Parietal lobe (tissue), 2 donors: ENCODE measurements at places on chromosomes 2 and 18. TPM values are rescaled to one million over a fixed set of nuclear protein-coding genes. Genes with fewer than 3 reads are reported as not detected.

The C2orf15 gene
- total RNA-seq = 1.6 TPM

The TLX2 gene
- total RNA-seq = not detected

The DTNA gene
- 69.2 TPM for total RNA-seq

The STAMBP gene
- 19.1 TPM for total RNA-seq

The RTP5 gene
- total RNA-seq = 3.1 TPM

The ANTXR1 gene
- 31.9 TPM for total RNA-seq

The ASXL3 gene
- total RNA-seq = 123 TPM

The BOK gene
- 19.4 TPM for total RNA-seq

The CNNM4 gene
- 10.6 TPM for total RNA-seq

The CROCC2 gene
- total RNA-seq = under 0.01 TPM

The ABCG5 gene
- not detected for total RNA-seq

The SCN3A gene
- total RNA-seq = 313 TPM

The SFT2D3 gene
- total RNA-seq = 8.8 TPM

The NEU4 gene
- 0.63 TPM for total RNA-seq

The CCL20 gene
- total RNA-seq = not detected

The PLEKHH2 gene
- total RNA-seq = 12.5 TPM

The DLX1 gene
- total RNA-seq = 31.6 TPM

The XDH gene
- total RNA-seq = under 0.01 TPM

The LRRC30 gene
- not detected for total RNA-seq

The SLC39A10 gene
- total RNA-seq = 140 TPM

The NAT8 gene
- total RNA-seq = not detected

The GPR17 gene
- 6.3 TPM for total RNA-seq
